ENCODE measurements at places on chromosomes 1 and 21. TPM values are rescaled to one million over a fixed set of nuclear protein-coding genes. Genes with fewer than 3 reads are reported as not detected.

The PTPRC gene
- polyA plus RNA-seq, result not detected

The ALDH9A1 gene
- 43.5 TPM for polyA plus RNA-seq

The HSD3B1 gene
- polyA plus RNA-seq, result not detected

The ERI3 gene
- polyA plus RNA-seq, result 75.7 TPM

The NPR1 gene
- 0.03 TPM for polyA plus RNA-seq

The FCRL5 gene
- polyA plus RNA-seq, result not detected
